NCI-H2081 treated with DMSO at 0.1 percent for 48 hours (cell line): ENCODE measurements at places on chromosomes 1 and 21.

DNA sequence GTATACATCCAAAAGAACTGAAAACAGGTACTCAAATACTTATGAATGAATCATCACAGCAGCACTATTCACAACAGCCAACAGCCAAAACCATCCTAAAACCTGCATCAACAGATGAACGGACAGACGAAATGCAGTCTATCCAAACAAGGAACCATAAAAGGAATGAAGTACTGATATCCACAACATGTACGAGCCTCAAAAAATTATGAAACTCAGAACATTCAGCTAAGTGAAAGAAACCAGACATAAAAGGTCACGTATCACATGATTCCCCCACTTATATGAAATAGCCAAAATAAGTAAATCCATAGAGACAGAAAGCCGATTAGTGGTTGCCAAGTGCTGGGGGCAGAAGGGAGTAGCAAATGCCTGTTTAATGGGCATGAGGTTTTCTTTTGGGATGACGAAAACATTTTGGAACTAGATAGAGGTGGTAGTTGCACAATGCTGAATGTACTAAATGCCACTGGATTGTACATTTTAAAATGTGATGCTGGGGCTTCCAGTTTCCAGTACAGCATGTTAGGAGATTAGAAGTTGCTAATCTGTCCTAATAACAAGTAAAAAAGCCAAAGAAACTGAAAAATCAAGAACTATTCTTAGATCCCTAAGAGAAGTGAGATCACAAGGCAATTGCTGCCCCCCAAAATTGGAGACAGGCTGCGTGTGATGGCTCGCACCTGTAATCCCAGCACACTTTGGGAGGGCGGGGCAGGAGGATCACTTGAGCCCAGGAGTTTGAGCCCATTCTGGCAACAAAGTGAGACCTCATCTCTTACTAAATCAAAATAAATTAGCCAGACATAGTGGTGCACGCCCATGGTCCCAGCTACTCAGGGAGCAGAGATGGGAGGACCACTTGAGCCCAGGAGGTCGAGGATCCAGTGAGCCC is 25.3 kb downstream of the CLSTN1 start:
- DNase-seq: no peak

DNA sequence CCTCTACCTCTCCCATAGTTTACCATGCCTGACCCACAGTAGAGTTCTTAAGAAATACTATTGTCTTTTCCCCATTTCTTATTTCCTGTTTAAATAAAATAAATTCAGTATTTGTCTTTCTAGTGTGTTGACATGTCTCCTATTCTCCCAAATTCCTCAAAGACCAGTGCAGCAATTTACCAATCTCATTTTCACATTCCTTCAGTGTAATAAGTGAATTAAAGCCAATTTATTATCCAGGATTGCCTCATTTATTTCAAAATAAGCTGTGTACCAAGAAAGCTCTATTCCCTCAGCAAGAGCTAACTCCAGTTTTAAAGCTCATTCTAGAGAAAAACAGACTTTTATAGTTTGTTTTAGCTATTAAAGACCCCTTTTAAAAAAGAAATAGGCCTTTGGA is 49.9 kb downstream of the DISC1 start:
- DNase-seq: no peak

GRCh38 chr21:40658311-40658710 is 188.6 kb downstream of the DSCAM start:
- DNase-seq: no peak

DNA sequence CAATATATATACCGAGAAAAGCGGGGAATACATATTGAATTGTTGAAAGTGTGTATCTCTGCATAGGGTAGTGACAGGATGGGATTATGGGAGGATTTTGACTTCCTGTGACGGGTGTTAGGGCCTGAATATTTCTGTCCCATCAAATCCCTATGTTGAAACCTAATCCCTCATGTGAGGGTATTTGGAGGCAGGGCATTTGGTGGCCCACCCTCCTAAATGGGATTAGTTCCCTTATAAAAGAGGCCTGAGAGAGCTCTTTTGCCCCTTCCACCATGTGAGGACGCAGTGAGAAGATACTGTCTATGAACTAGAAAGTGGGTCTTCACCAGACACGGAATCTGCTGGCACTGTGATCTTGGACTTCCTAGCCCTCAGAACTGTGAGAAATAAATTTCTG is 137.3 kb downstream of the ZSCAN20 start:
- DNase-seq: no peak

DNA sequence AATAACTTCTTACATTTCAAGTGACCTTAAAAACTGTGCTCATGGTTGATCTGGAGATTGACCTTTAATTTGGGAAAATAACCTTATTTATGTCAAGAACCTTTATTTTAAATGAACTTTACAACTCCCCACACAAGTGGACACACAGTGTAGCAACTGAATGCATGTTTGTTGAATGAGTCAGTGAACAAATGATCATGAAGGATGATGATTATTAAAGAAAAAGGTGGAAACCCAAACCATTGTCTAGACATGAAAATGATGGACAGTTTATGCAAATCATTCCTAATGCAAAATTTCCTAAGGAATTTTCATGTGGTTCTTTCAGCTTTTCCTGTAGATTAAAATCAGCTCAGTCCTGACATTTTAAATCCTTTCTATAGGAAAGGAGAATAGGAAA is 439.8 kb upstream of the RUNX1 start:
- no peak for DNase-seq

DNA sequence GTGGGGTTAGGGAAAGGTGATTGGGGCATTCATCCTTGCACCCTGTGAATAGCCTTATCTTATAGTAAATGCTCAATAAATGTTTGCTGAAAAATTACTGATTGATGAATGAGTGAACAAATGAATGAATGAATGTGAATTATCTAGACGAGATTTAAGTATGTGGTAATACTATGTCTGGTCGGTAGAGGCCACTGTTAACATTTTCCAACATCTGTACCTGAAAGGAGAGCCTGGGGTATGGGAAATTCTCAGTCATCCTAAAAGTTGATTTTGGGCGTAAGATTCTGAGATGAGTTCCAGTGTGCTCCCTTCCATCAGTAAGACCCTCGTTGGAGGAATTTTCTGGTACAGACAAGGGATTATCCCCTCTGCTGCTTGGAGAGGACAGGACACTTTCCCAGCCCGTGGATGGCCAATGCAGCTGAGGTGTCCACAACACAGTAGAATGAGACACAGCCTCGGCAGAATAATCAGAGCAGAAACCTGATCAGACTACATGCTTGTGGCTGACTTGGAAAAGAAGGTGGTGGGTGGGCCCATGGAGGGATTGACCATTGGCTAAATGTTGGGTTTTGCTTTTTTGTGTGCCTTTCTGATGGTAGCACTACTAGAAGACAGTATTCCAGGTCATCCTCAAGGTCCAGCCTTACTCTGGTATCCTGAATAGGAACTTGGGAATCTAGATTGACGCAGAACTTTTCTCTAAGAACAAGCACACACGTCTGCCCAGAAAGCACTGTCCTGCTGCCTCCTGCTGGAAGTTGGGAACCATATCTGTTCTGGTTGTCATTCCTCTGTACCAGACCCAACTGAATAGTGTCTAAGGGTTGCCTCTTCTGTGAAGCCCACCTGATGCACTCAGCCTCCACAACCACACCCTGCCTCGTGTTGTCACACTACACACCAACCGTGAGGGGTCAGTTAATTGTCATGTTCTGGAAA is 262.0 kb downstream of the TNR start:
- DNase-seq: no peak

- DNase-seq: no peak
These were observed 224.8 kb upstream of the KCNK2 start for GRCh38 chr1:214857716-214858115.

DNA sequence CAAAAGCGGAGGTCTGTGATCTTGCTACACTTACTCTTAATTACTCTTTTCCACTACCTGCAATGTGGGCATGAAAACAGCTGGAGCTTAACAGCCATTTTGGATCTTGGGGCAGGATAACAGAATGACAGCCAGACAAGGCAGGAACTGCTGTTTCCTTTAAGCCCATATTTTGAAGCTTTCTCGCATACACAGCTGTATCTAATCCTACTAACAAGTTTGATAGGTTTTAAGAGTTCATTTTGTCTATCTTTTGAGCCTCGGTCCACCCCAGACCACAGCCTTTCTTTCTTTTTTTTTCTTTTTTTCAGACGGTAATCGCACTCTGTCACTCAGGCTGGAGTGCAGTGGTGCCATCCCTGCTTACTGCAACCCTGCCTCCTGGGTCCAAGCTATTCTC is 42.4 kb upstream of the CRB1 start:
- no peak for DNase-seq

- no peak for DNase-seq
These were observed 49.9 kb upstream of the HAO2 start for GRCh38 chr1:119318466-119319309.

DNA sequence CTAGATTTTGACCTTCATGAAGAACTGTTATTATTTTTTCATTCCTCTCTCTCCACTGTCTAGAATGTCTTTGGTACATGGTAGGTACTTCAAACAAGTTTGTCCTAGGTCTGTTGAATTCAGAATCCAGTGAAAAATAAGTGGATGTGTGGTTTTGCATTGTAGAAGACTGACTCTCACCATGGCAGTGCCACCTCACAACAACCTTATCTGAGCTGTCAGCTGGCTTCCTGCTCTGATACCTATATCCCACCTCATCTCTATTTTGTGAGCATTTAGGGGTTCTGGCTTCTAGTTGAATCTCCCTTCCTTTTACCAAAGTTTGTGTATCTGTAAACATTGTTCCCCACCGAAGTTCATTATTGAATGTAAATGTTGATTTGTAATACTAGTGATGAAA is 9.1 kb downstream of the SWT1 start:
- no peak for DNase-seq

- DNase-seq: no peak
These were observed 12.2 kb upstream of the RIPK4 start for GRCh38 chr21:41778930-41779600.

DNA sequence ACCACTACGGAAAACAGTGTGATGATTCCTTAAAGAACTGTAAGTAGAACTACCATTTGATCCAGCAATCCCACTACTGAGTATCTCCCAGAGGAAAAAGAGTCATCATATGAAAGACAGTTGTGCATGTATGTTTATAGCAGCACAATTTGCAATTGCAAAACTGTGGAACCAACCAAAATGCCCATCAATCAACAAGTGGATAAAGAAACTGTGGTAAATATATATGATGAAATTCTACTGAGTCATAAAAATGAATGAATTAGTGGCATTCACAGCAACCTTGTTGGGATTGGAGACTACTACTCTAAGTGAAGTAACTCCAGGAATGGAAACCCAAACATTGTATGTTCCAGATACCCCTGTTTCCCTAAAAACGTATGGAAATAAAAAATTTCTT is 337.0 kb upstream of the PTBP2 start:
- DNase-seq: no peak

- DNase-seq: no peak
These were observed 440 bp upstream of the LENEP start for GRCh38 chr1:154992721-154993571.

DNA sequence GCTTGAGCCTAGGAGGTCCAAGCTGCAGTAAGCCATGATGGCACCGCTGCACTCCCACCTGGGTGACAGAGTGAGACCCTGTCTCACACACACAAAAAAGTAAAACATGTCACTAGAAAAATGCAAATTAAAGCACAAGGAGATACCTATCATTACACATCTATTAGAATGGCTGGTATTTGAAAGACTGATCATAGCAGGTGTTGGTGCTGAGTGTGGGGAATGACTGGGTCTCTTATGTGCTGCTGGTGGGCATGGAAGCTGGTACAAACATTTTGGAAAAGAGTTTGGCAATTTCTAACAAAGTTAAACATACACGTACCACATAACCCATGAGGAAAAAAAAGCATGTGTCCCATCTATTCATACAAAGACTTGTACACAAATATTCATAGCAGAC is 142.1 kb upstream of the ZBTB40 start:
- DNase-seq: no peak

DNA sequence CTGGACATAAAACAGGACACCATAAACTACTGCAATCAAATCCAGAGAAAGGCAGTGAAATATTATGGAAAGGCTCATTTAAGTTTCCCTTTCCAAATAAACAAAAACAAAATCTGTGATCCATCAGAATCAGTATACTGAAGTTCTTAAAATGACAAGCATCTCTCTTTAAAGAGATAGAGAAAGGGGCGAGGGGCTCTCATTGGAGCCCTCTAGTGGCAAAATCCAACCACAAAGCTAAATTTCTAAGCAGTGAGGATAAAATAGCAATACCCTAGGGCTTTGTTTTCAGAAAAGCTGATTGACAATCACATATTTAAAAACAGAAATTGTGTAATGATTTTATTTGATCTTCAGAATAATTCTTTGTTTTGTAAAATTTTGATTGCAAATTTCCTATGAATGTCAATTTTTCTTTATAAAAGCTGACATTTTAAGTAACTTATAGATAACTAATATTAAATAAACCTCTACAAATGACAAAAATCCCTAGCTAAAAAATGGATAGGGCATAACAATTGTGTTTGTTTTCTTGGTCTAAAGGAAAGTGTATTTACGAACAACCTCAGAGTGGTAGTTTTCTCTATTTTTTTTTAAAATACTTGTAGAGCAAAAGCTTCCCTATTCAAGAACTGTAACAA is 138.2 kb downstream of the COL24A1 start:
- DNase-seq: peak; percentile 1

GRCh38 chr1:151060657-151061421 is 642 bp downstream of the MLLT11 start:
- peak; percentile 25 for DNase-seq

DNA sequence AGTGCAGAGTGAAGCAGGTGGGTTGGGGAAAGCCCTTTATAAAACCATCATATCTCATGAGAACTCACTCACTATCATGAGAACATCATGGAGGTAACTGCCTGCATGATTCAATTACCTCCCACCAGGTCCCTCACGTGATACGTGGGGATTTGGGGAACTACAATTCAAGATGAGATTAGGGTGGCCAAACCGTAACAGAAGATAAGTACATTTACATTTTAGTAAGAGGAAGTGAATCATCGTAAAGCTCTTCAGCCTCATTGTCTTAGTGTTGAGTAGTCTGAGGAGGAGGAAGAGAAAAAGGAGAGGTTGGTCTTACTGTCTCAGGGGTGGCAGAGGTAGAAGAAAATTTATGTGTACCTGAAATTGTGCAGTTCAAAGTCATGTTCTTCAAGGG is 1053.4 kb upstream of the ADGRL4 start:
- DNase-seq: no peak
